Midbrain (tissue), 1 donor: ENCODE measurements at places on chromosomes 2 and 18.

- no peak for DNase-seq
Observed at GRCh38 chr2:62713837-62714236, 8.3 kb downstream of the EHBP1 start.

DNA sequence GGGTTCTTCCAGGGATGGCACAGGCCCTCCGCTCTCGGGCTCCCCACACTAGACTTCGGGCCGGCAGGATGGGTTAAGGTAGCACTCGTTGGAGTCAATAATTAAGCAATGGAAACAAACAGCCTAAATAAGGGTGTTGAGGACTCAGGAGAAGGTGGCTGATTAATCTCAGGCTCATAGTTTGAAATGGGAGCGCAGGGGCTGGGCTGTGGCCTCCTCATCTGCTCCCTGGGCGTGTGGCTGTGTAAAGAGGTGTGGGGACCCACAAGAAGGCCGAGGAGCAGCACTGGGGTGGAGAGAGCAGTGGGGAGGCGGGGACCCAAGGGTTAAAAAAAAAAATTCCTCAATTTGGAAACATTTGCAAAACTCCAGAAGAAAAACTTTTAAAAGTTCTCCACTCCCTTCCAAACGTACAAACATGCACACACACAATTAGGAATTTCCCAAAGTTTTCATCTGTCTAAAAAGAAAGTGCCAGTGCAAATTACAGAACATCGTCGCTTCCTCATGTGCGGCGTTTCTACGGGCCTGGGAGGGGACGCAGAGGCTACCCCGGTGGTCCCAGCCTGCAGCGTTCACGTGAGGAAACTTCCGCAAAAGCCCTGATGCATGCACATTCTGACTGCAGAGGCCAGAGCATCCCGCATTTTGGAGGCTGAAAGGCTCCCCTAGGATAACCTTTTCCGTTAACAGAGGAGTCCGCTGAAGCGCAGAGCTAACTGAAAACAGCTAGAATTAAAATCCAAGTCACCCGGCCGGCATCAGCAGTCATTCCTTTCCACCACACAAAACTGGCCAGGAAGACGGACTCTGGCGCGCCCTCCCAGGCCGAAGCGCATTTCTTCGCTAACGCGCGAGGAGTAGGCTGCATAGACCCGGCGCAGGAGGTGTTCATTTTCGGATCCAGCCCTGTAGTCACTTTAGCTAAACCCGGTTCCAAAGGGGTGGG lies 1.0 kb upstream of the TUBB6 start:
- no peak for DNase-seq

DNA sequence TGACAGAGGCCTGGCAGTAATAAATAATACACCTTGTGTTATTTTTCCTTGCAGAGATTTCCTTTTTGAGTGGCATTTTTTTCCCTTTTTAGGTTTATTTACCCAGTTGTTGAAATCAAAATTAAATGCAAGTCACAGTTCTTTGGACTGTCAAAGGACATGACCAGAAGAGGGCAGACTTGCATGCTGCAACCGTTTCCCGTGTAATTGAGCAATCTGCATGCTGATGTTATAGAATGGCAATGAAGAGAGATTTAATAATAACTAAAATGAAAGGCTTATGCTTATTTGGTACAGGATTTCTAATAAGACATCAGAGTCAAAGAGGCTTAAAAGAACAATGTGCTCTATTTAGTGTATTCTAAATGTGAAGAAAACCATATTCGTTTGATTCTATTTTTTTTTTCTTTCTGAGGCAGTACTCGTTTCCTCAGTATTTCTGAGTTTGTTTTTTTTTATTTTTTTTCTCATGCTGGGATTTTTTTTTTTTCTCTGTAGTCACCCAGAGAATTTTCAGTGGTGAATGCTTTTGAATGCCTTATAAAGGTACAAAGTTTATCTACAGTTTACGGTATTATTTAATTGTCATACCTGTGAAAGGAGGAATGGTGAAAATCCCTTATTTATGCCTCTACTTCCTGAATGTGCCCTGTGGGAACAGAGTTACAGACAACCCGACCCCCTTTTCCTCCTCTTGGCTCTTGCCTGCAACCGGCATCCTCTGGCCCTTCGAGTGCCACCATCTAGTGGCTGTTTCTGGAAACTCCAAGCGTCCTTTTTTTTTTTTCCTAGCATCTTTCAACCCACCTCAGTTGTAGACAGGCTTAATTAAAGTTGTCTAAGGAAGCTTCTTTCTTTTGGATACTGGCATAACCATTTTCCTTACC lies 368.5 kb downstream of the LRRTM1 start:
- peak; percentile 75 for DNase-seq

DNA sequence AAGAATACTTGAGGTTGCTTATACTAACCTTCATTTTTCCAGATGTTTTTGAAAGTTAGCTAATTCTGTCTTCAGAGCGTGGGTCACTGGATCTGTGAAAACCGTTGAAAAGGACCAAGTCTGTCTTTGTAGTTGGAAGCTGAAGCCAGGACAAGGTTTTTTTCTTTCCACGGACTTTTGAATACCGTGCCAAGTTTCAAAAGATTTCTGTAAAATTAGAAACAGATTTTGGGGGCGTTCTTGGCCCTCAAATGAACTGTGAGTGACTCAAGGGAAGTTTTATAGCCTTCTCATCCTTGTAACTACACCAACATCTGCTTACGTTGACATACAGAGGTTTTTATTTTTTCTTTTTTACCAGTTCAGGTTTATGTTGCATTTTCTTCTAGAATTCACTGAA lies at the start of gene FAP:
FAP (minus strand) TSS at position 152 of the 400 bp plus-strand sequence; CDS start at position 34, 118 bp downstream.
- no peak for DNase-seq

GRCh38 chr2:96951125-96951654 lies 35.2 kb downstream of the FAM178B start:
- peak; percentile 84 for DNase-seq

- DNase-seq, result no peak
Observed at GRCh38 chr18:841647-842370, 29.8 kb upstream of the YES1 start.

GRCh38 chr2:158556124-158556523 lies 99.4 kb downstream of the PKP4 start:
- no peak for DNase-seq

DNA sequence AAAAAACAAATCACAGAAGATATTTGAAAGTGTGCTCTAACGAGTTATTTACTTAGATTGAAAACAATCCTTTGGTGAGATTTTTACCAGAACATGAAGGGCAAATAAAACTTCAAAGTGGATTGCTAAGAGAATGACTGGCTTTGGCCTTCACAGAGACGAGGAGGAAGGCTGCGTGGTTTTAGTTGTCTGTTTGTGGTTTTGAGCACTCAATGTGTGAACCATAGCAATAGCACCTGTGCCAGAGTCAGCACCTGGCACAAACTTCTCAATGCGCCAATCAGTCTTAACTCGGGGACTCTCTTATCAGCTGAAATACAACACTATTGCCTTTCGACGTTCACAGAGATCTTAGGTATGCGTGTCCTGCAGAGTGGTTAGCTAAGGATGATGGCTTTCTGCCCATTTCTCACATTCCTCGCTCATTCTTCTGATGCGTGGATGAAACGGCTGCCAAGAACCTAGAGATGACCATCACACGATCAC lies 70.0 kb downstream of the MBP start:
- DNase-seq, result no peak

DNA sequence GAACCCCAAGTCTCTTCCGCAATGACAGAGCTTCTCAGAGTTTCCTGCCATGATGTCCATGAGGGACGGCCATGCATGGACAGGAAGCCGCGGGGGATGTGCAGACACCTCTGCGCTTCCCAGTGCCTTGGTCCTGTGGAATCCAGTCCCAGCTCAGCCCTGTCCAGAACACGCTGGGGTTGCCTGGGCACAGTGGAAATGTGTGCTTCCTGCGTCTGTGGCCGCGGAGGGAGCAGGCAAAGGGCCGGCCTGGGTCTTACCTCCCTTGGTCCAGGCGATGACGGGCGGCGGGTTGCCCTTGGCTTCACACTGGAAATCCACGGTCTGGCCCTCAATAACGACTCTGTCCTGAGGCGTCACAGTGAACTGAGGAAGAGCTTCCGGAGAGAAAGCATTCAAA lies 79.6 kb downstream of the PXDN start:
- no peak for DNase-seq

- peak; percentile 13 for DNase-seq
Observed at GRCh38 chr2:18991177-18992168, 366.9 kb downstream of the OSR1 start.

DNA sequence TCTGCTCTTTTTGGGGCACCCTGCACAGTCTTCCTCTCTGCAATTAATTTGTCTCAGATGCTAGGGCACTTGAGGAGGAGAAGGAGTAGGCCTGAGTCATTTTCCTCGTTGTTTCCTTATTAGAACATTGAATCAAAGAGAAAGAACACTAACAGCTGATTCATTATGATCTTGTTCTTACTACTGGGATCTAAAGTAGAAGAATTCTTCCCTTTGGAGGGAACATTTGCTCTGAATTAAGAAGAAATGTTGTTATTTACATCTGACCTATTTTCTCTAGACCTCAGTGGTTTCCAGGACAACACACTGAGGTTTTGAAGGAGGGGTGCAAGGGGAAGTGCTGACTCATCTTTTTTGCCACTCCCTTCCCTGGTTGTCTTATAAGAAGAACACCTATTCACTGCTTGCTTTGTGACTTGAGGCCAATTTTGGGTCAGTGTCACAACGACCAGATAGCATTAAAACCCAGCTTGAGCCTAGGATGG lies 24.3 kb upstream of the STAT1 start:
- DNase-seq, result no peak

DNA sequence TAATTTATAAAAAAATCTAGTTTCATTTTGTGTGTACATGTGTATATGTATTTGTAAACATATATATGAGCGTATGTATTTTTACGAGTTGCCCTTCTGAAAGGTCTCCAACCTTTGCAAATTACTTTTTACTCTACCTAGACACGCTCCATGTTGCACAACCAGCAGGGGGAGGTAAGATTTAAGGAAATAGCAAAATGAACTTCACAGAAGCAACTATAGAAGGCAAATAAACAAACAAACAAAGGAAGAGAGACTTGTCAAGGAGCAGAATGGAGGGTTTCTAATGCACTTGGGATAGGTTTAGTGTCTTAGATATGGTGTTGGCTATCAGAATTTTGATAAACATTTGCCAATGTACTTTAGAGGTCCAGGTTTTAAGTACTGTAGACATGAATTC lies 820.5 kb upstream of the POU3F3 start:
- DNase-seq, result peak; percentile 18

- no peak for DNase-seq
Observed at GRCh38 chr2:177636672-177637071, 244.1 kb downstream of the AGPS start.

GRCh38 chr2:236507393-236508085 lies 62.1 kb upstream of the ACKR3 start:
- peak; percentile 52 for DNase-seq

DNA sequence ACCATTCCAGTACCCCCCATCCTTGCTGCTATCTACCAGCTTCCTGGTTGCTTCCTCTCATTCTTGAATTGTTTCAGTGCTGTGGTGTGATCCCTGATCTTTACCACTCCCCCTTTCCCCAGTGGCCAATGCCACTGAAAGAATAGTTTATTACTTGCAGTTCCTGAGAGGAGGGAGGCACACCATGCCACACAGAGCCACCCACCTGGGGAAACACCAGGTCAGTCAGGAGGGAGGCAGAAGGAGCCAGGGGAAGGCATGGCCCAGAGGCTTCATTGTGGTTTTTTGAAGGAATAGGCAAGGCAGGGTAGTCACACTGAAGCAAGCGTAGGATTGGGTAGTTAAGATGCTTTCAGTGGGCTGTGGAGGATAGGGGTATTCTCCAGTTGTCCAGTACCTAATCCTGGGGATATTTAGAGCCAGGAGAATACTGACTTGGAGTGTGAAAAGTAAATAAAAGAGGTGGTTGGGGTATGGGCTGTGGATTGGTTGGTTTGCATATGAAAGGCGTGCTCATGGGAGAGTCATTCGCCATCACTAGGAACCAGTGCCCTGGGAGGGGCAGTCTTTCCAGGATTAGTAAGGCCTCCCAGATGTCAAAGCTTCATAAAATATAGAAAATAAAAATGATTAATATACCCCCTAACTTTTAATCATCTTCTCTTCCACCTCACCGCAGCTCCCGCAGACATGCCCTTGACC lies 6.7 kb upstream of the TMEM177 start:
- no peak for DNase-seq

- DNase-seq, result no peak
Observed at GRCh38 chr2:108634011-108634410, 85.3 kb upstream of the RANBP2 start.

DNA sequence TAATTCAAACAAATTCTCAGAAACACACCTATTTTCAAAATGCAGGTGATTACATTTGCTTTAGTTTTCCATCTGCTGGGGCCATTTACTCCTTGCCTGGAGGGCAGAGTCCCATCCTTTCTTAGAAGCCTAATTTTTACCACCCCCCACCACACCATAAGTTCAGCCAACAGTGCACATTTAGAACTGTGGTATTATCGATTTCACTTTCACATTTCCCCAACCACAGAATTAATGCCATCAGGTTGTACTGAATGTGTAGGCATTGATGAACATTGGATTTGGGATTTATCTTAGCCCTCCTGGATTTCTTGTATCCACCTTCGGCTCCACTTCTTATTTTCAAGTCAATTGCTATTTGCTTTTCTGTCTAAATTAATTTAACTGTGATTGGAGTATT lies 4.5 kb downstream of the SCYGR3 start:
- DNase-seq, result no peak

GRCh38 chr2:45691171-45691999 lies 39.9 kb downstream of the PRKCE start:
- no peak for DNase-seq

DNA sequence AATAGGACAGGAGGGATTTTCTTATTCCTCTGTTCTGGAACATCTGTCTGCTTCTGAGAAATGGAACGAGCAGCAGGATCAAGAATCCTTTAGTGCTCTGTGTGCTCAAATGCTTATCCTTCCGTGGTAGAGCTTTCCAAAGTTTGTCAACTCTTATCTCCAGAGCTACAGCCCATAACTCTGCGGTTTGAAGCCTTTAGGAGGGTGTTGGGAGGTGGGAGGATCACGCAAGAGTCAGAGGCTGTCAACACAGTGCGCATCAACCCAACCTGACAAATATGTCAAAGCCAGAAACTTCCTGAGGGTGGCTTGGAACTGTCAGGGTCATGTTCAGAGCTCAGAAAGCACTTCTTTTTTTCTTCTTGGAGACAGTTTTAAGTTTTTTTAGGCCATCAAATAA lies 95.9 kb downstream of the CRIM1 start:
- DNase-seq, result no peak

GRCh38 chr18:80033181-80034067 lies 810 bp upstream of the RBFA start:
- DNase-seq, result peak; percentile 91

DNA sequence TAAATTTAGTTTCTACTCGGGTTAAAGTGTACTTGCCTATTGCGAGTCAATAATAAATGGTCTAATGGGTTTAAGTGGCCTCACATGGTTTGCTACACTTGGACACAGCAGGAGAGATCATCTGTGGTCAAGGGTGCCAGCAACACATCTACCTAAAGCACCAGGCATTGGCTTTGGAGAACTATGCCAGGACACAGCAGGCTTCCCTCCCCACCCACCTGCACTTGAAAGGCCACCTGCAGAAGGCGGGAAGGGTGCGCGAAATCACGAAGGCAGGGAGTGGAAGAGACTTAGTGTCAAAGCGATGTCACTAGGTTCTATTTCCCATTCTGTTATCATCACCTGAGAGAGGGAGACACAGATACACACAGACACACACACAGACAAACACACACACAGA lies 44.5 kb downstream of the MYT1L start:
- DNase-seq, result no peak

- DNase-seq, result no peak
Observed at GRCh38 chr2:150806336-150806735, 318.9 kb upstream of the RND3 start.
